ENCODE measurements at places on chromosomes 3 and 15.
A peak's percentile ranks its signal among the peaks of the same experiment; 100 is the strongest.

DNA sequence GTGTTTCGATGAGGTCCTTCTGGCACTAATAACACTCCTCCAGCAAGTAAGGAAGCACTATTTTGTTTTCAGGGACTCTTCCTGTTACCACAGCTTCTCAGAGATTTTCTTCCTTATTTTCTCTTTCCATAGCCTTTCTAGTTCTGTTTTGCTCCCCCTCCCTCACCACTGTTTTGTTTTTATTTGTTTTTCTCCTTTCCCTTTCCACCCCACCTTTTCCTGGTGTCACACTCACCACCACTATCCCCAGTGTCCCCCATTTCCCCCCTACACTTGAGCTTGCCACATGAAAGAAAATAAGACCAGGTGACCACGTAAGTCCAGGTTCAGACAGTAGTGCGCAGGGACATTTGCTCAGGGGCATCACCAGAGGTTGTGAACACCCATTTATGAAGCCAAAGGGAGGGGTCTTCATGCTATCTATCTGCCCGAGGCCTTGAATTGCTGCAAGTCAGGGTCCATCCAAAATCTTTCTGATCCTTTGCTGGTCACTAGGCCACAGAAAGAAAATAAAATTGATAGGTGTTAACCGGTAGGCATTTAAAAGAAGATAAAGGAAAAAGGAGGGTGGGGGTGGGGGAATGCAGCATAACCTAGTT, 1.4 kb upstream of the RFTN1 start:
- no peak for DNase-seq

- no peak for DNase-seq
These were observed 232.6 kb downstream of the TBL1XR1 start for GRCh38 chr3:176964661-176965060.

- DNase-seq: peak; percentile 85
These were observed at the start of gene TYRO3 for GRCh38 chr15:41558400-41559238. Gene TYRO3 (plus strand): TSS chr15:41559212. CDS start chr15:41559258, 46 bp downstream.

DNA sequence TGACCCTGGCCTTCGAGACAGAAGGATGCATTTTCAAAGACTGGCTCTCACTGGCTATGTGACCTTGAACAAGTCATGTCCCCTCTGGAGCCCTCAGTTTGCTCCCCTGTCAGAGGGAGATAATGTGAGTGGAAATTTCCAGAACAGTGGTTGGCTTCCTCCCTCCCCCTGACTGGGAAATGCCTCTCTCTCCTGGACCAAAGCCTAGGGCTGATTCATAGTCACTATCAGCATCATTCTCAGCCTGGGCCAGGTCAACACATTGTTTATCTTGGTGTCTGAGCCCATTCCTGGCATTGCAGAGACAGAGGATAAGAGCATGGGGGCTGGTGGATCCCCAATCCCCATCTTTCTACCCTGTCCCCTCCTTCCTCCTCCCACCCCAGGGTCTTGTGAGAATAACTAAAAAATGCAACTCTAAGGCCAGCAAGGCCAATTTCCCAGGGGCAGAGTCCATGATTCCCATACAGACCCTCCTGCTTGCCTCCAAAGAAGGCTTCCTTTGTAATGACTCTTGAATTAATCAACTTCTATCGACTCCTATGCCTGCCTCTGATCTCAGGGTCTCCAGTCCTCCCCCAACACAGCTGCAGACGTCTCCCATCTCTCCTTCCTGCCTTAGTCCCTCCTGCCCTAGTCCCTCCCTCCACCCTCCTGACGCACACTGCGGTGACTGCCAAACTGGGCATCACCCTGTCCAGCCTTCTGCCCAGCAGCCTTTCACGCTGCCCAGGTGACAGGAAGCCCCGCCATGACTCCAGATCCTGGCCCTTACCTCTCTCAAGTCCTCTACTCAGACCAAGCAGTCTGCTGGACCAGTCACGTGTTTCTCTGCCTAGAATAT, 35.4 kb upstream of the CORO2B start:
- no peak for DNase-seq

- no peak for DNase-seq
These were observed 109.8 kb downstream of the IL12A start for GRCh38 chr3:160098261-160098908.

All from GM23338 (cell line).